Activated naive CD4-positive, alpha-beta T cell treated with Interleukin-2 at 50 U/mL for 16 hours (primary cell): ENCODE measurements at places on chromosomes 16 and 17.
A peak's percentile ranks its signal among the peaks of the same experiment; 100 is the strongest.

- DNase-seq: no peak
Observed at GRCh38 chr16:77993111-77993985, 29.0 kb upstream of the CLEC3A start.

DNA sequence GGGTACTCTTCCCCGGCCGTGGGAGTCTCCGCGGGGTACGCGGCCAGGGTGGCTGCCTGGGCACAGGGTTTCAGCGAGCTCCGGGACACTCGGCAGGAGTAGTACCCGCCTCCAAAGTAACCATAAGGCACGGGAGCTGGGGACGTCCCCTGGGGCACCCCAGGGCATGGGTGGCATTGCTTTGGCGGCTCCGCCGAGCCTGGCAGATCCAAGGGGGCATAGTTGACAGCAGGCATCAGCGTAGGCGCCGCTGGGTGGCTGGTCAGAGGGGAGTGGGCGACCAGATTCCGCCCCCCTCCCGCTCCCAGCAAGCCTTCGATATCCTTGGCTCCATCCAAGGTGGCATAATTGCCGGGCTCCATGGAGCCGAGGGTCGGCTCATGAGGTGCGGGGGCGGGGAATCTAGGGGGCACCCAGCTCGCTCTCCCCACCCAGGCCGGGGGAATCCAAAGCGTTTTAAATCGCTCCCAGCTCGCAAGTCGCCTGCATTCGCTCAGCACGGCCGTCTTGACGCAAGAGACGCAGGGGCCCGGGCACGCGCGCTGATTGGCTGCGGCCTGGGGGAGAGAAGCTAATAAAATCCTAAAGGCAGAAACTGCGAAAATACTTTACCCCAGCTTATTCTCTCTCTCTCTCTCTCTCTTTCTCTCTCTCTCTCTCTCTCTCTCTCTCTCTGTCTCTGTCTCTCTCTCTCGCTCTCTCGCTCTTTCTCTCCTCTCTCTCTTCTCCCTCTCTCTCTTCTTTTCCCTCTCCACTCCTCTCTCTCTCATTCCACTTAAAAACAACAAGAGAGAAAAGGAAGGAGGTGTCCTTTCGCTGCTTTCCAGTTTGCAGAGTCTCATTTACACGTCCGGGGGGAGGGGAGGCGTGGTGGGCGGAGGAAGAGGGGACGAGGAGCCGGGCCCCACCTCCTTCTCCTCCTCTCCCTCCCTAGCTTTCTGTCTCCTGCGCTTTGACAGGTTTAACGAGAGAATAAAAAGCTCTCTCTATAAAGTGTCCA lies at the start of gene HOXB13:
Gene HOXB13, minus strand, starts transcription at position 519 of the 1,000 bp plus-strand sequence. Its CDS starts 157 bp downstream, at position 362.
- DNase-seq: peak; percentile 42

DNA sequence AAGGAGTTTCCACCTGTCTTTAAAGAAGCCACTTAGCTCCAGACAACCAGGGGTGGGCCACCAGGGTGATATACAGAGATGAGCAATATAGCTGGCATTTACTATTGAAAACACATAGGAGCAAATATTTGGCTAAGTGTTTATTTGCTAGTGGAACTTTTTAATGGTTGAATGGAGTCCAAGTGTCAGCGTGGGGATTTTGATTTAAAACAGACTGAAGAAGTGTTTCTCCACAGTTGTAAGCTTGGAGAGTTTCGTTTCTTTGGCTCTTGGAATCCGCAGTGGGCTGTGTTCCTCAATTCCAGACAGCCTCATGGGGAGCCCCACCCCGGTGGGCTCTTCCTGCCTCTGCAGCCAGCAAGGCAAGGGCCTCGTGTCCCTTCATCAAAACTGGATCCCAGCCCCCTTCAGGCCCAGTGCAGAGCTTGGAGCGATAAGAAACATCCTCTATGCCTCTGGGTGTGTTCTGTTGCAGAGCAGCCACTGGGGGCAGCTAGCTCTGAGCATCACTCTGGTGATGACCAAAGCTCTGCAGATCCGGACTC lies 36.1 kb downstream of the NOG start:
- no peak for DNase-seq

DNA sequence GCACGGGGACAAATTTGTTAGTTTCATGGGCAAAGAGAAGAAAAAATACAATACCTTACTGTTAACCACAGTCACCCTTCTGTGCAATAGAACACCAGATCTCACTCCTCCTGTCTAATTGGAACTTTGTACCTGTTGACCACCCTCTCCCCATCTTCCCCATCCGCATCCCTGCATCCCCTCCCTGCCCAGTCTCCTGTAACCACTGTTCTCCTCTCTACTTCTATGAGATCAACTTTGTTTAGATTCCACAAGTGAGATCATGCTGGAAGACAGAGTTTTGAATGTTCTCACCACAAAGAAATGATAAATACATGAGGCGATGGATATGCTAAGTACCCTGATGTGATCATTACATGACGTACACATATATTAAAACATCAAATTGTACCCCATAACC lies 47.7 kb downstream of the CLEC16A start:
- DNase-seq: no peak

GRCh38 chr16:51442141-51442870 lies 291.2 kb upstream of the SALL1 start:
- no peak for DNase-seq

DNA sequence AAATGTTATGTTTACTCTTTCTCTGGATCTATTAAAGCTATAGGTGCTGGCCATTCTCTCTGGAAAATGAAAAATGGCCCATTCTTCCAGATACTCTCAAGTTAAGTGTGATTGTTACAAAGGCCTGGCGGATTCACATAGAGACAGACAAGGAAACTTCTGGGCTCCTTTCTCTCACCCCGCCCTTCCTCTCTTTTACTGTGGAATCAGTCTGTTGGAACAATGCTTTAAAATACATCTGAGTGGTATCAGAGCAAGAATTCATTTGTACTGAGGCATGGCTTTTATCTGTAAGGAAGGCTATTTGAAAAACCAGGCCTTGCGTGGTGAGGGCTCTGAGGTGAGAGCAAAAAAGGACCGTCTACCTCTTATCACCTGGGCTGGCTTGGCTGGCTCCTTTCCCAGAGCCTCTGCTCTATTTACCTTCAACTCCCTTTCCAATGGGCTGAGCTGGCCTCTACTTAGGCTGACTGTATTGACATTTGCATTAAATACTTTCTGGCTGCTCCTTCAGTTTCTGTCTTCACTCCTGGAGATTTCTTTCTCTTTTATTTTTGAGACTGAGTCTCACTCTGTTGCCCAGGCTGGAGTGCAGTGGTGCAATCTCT lies 274.0 kb downstream of the PHKB start:
- no peak for DNase-seq

DNA sequence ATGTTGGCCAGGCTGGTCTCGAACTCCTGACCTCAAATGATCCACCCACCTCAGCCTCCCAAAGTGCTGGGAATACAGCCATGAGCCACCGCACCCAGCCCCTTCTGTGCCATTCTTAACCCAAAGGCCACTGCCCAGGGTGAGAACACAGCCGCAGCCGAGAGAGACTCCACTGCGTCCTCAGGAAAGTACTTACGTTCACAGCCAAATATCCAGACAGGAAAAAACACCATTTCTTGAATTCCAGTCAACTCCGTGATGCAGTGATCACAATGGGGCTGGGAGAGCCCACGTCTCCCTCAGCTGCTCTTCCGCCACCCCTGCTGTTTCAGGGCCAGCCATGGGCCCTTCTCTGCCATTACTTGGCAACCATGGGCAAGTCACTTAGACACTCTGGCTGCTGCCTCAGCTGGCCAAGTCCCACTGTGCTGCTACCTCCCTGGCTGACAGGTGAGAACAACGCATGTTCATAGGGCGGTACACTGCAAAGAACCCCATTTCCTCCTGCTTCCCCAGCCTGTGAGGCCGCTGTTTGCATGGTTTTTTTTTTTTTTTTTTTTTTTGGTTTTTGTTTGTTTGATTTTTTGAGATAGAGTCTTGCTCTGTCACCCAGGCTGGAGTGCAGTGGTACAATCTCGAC lies 4.3 kb downstream of the CDIP1 start:
- no peak for DNase-seq

GRCh38 chr16:25625620-25626019 lies 66.1 kb upstream of the HS3ST4 start:
- no peak for DNase-seq

GRCh38 chr17:56407086-56407485 lies 186.4 kb upstream of the NOG start:
- no peak for DNase-seq

GRCh38 chr16:58848662-58849002 lies 114.5 kb upstream of the GOT2 start:
- DNase-seq: no peak

DNA sequence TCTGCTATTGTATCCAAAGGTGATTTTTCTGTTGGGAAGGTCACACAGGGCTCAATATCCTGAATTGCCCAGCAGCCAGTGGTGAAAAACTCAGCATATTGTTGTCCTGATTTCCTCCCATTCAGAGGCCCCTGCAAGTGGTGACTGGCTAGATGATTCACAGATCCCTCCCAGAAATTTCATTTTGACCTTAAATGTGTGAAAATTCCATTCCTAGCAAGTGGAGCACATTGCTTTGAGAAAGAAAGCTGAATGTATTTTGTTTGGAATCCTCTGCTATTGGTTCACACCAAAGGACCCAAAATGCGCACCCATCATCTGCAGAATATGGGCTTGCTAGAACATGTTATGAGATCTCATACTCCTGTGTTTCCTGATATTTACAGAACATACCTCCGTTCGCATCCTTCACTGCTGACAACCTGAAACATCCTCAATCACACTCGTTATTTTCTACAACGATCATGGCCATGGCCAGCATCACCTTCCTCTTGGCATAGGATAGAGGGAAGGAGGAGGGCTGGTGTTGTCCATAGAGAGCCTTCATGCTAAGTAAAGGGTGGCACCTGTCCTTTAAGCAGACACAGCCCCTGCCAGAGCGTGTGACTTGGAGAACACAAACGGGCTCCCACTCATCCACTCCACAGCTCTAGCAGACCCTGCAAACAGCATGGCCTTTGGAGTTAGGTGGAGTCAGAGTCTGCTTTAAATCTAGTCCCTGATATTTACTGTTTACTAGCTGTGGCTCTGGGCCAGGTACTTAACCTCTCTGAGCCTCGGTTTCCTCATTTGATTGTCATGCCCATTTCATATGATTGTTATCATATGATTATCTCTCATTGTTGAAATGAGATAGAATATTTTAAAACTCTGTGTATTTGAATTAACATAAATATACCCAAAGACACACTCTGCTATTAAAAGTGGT lies 30.4 kb upstream of the NFAT5 start:
- DNase-seq: no peak

- DNase-seq: no peak
Observed at GRCh38 chr16:70472786-70473433, 18.5 kb downstream of the FCSK start.

- no peak for DNase-seq
Observed at GRCh38 chr17:68734931-68735330, 133.8 kb upstream of the FAM20A start.

GRCh38 chr16:29112755-29113347 lies 128.0 kb downstream of the LAT start:
- DNase-seq: no peak

DNA sequence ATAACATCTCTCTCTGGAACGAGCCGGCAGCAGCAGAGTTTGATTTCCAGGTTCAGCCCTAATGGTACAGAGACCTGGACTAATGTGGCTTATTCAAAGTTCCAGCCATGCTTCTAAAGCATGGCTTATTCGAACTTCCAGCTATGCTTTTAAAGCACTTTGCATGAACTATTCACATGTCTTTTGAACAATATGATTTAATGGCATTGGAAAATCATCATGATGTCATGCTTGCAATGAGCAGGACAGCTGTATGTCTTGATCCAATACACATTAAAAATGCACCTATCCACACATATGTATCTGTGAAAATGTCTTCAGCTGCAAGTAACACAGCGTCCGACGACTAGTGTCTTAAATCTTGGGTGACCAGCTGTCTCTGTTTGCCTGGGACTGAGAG lies 85.7 kb downstream of the MARF1 start:
- DNase-seq: no peak
